Activated naive CD8-positive, alpha-beta T cell treated with anti-CD3 and anti-CD28 coated beads for 36 hours (primary cell): ENCODE measurements at places on chromosomes 12 and 14.

- DNase-seq: no peak
Observed at GRCh38 chr14:39860596-39861228, 428.5 kb upstream of the FBXO33 start.

DNA sequence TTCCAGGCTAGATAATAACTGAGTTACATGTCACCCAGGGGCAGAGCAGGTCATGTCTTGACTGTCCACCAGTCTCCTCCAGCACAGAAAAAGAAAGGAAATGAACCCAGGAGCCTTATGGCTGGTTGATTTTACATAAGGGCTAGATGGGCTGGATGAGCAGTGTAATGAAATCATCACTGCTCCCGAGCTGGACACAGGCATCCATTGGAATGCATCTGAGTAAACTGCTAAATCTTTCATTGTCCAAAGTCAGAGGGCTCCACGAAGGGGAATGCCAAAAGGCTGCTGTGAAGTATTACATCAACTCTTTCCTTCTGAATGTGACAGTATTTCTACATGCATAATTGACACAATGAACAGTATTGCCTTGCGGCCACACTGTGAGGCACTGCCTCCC is 30.1 kb upstream of the TSPAN11 start:
- DNase-seq: no peak

DNA sequence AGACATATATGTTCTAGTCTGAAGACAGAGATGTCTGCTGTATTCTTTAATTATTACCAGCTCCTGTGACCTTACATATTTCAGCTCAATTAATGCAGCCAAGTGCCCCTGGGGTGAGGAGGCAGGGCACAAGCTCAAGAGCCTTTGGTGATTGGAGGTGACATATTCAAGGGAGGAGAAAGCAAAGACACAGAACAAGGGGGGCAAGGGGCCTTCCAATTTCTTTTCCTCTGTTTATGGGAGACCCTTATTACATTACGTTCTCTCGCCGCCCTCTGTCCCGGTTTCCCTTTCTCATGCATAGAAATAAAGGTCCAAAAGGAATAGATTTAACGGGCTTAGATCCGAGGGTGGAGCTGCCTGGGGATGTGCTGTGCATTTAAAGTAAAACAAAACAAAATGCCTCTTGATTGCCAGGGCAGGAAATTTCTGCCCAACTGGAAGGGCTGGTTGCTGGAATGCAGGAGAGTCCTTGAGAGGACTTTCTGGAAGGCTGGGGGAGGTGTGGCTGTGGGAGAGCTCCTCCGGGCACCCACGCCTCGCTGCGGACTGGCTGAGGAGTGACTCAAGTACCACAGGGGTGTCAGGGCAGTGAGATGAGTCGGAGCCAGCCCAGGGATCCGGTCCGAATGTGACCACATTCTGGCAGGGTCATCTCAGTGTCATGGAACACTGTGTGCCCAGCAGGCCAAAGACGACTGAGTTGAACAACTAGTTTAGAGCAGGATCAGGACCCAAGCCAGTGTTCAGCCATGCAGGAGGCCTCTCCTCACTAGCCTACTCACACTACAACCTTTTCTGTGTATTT is 32.1 kb upstream of the GSG1 start:
- no peak for DNase-seq

DNA sequence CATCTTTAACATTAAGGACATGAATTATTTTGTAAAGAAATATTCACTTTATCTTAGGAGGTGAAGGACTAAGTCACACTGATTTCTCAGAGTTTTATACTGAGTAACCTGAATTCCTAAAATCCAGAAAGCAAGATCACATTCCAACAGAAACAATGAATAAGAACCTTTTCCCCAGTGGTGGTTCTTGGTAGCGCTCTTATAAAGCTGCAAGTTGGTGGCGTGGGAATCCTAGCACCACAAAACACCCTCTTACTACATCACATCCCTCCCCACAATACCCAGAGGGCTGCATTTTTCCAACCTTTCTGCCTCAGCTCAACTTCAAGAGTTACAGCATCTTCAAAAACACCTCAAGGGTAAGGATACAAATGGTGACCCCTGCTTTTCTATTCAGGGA is 44.0 kb upstream of the SMUG1 start:
- DNase-seq: no peak

DNA sequence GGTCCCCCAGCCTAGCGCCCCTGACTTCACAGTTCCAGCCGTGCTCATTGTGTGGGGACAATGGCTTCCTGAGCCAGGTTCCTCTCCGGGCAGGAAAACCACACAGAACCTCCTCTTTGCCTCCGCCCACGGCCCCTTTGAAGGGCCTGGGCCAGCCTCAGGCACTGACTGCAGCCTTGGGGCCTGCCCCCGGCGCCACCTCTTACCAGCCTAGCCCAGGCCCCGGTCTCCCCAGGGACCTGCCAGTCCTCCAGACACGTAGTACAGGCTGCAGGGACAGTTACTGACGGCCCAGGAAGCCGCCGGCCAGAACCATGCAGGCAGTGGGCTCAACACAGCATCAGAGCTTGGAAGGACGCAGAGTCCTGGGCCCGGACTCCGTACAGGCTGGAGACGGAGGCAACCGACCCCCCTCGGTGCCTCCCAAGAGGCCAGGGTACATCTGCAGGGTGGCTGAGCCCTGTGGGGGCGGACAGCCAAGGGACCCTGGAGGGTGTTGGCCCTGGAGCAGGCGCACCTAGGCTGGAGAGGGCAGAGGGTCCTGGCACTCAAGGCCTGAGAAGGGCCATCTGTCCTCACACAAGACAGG is 20.9 kb upstream of the NUDT14 start:
- peak; percentile 68 for DNase-seq

GRCh38 chr12:92574911-92575570 is 127.7 kb upstream of the PLEKHG7 start:
- no peak for DNase-seq

DNA sequence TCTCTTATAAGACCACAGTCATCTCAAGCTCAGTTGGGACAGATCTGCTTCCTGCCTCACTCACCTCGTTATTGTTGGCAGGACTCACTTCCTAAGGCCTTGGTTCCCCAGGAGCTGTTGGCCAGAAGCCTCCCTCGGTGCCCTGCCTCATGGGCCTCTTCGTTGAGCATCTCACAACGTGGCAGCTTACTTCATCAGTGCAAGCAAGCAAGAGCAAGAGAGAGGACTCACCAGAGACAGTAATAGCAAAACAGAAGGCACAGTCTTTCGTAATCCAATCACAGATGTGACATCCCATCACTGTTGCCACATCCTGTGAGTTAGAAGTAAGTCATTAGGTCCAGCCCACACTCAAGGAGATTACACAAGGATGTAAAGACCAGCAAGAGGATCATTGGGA is 5.1 kb upstream of the NUMB start:
- DNase-seq: peak; percentile 11

- no peak for DNase-seq
Observed at GRCh38 chr12:3630621-3631271, 122.2 kb downstream of the CRACR2A start.

GRCh38 chr12:120229071-120229486 is 28.2 kb upstream of the RPLP0 start:
- DNase-seq: no peak

DNA sequence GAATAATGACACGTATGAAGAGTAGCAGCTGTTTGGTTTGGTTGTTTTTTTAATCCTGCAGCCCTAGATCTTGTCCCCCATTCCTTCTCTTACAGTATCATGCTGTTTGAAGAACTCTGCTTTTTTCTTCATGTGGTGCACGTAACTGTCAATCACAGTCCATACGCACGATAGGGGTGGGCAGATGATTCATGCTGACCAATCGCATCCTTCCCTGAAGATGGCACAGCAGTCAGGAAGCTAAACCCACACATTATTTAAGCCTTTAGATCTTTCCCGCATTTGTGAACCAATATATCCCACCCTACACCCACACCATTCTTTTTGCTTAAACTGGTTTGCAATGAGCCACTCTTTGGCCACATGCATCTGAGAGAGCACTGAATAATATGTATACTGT is 158.9 kb upstream of the PLEKHA5 start:
- DNase-seq: no peak
